Type B pancreatic cell (in vitro differentiated cells): ENCODE measurements at places on chromosomes 12 and 14. TPM values are rescaled to one million over a fixed set of nuclear protein-coding genes. Genes with fewer than 3 reads are reported as not detected.

DNA sequence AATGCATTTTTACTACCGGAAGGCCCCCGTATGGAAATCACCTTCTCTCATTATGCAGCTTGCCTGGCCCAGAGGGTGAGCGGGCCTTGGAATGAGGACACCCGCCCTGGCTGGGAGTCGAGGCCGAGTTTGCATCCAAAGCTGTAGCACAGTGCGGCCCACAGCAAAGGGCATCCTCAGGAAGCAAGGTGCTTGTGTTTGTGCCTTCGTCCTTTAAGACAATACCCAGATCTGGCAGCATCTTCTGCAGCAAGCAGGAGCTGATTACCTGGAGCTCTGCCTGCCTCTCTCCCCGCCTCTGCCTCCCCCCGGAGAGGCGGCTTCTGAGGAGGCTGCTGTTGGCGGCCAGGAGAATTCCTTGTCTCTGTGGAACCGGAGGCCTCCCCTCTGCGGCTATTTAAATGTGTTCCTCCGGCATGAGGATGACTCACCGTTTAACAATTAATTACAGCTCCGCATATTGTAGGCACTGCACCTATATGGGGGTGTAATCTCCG is 145.3 kb downstream of the CACNA1C start:
- H3K27ac ChIP-seq, result peak overlapping the region; percentile 26
- peaks cover 8% of the 10 kb centered on the region for H3K4me1 ChIP-seq
- no peaks in the 10 kb centered on the region for H3K36me3 ChIP-seq

- H3K4me3 ChIP-seq, result no peak overlapping the region
- DNase-seq, result no peak
- H3K36me3 ChIP-seq, result no peaks in the 10 kb centered on the region
These were observed 104.0 kb upstream of the CCND2 start for GRCh38 chr12:4169531-4169930.

DNA sequence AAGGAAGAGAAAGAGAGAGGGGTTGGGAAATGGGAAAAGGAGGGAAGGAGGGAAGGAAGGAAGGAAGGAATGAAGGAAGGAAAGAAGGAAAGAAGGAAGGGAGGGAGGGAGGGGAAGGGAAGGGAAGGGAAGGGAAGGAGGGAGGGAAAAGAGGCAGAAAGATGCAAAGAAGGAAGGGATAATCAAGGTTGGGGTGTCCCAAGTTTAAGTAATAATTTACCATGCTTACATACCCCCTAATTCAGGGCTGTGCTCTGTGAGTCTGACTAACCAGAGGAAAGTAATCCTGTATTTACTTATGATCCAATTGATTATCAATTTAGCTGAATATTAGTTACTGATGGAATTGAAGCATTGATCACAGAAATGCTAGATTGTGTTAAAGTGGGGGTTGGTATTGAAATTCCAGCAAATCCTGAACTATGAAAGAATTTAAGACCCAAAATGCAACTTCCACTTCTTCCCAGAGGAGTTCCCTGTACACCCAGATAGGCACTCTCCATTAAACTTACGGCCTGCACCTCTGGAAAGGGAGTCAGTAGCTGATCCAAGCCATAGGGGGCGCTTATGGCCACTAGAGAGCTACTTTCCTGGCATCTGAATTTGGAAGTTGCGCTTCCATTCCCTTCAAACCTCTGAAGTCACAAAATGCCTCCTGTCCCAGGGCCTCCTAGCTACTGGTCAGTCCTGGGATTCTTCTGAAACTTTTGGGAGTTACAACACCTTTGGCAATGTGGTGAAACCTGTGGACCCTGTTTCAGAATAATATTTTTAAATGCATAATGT is 162.7 kb upstream of the PWP1 start:
- H3K4me1 ChIP-seq, result peaks cover 5% of the 10 kb centered on the region
- no peak overlapping the region for H3K27ac ChIP-seq
- peak; percentile 31 for DNase-seq
- H3K27me3 ChIP-seq, result no peaks in the 10 kb centered on the region

- H3K27ac ChIP-seq, result no peak overlapping the region
- peaks cover 100% of the 10 kb centered on the region for H3K27me3 ChIP-seq
- H3K4me1 ChIP-seq, result peaks cover 4% of the 10 kb centered on the region
These were observed 37.9 kb upstream of the TBX5 start for GRCh38 chr12:114443607-114444421.

DNA sequence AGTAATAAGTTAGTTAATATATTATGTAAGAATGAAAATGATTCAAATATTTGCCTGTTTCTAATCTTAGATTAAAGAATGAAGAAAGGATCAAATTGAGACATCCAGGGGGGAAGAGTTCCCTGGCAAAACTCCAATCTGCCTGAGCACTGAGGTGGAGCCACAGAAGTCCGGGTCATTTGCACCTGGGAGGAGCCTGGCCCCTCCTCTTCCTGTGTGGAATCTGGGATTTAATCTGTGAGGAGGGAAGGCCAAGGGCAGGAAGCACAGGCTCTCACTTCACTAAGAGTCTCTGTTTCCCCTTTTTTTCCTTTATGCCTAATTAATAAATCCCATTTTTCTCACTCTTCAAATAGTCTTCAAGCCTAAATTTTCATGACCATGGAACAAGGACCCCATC is 599.5 kb downstream of the FLRT2 start:
- no peak overlapping the region for H3K4me3 ChIP-seq
- H3K36me3 ChIP-seq, result no peaks in the 10 kb centered on the region
- no peak for DNase-seq
- no peaks in the 10 kb centered on the region for H3K4me1 ChIP-seq
- H3K27me3 ChIP-seq, result no peaks in the 10 kb centered on the region
- H3K27ac ChIP-seq, result no peak overlapping the region

GRCh38 chr12:92973614-92974013 is 44.5 kb upstream of the EEA1 start:
- peak overlapping the region; percentile 56 for H3K27ac ChIP-seq
- H3K27me3 ChIP-seq, result no peaks in the 10 kb centered on the region
- H3K36me3 ChIP-seq, result no peaks in the 10 kb centered on the region
- no peak for DNase-seq

DNA sequence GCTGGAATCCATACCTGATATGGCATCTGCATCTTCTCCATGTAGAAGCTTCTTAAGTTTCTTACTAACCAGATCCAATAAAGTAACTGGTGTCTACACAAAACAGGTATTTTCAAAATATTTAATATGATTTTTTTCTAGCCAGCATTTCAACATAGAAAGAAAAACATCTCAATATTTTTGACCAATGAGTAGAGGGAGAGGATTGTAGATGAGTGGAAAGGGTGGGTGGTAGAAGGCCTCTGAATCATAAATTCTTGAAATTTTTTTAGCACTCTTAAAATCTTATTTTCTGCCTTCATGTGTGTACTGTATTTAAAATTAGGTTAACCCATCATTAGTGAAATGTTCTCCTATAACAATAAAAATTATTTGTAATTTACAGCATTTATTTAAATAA is 18.0 kb downstream of the DEPDC4 start:
- no peak overlapping the region for H3K27ac ChIP-seq
- H3K4me3 ChIP-seq, result no peak overlapping the region
- H3K36me3 ChIP-seq, result no peaks in the 10 kb centered on the region
- H3K27me3 ChIP-seq, result no peaks in the 10 kb centered on the region
- no peak for DNase-seq

- no peaks in the 10 kb centered on the region for H3K4me1 ChIP-seq
- H3K4me3 ChIP-seq, result no peak overlapping the region
- no peak for DNase-seq
- no peak overlapping the region for H3K27ac ChIP-seq
- H3K36me3 ChIP-seq, result no peaks in the 10 kb centered on the region
These were observed 10.0 kb upstream of the RAB21 start for GRCh38 chr12:71744522-71745300.

GRCh38 chr14:32941668-32942065 is 3.0 kb downstream of the NPAS3 start:
- H3K27me3 ChIP-seq, result peaks cover 63% of the 10 kb centered on the region
- H3K27ac ChIP-seq, result no peak overlapping the region
- peak overlapping the region; percentile 11 for H3K4me3 ChIP-seq

GRCh38 chr14:50784683-50785456 is 46.1 kb downstream of the NIN start:
- peaks cover 14% of the 10 kb centered on the region for H3K36me3 ChIP-seq
- H3K4me1 ChIP-seq, result peaks cover 20% of the 10 kb centered on the region
- no peaks in the 10 kb centered on the region for H3K27me3 ChIP-seq
- DNase-seq, result no peak
- H3K4me3 ChIP-seq, result no peak overlapping the region
- H3K27ac ChIP-seq, result no peak overlapping the region

- peaks cover 5% of the 10 kb centered on the region for H3K27me3 ChIP-seq
- DNase-seq, result no peak
- H3K4me1 ChIP-seq, result peaks cover 19% of the 10 kb centered on the region
- no peaks in the 10 kb centered on the region for H3K36me3 ChIP-seq
- no peak overlapping the region for H3K27ac ChIP-seq
These were observed 193.3 kb downstream of the DPF3 start for GRCh38 chr14:72700338-72701236.

DNA sequence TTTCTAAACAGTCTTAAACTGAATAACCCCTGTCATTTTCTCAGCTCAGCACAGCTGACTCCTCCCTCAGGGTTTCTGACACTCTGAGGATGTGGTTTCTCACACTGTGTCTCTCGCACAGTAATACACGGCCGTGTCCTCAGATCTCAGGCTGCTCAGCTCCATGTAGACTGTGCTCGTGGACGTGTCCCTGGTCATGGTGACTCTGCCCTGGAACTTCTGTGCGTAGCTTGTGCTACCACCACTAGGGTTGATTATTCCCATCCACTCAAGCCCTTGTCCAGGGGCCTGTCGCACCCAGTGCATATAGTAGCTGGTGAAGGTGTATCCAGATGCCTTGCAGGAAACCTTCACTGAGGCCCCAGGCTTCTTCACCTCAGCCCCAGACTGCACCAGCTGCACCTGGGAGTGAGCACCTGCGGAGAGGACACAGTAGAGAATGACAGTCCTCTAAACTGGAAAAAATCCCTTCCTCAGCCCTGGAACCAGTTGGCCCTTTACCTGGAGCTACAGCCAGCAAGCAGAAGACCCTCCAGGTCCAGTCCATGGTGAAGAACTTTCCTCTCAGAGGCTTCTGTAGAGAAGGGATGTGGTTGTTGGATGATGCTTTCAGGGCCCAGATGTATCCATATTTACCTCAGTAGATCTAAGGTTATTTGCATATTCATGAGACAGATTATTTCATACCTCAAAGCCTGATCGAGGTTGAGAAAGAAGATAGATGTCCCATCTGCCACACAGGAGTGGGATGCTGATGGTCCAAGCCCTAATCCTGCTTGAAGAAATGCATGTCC is 984.8 kb downstream of the TMEM121 start:
- H3K27me3 ChIP-seq, result no peaks in the 10 kb centered on the region
- H3K4me3 ChIP-seq, result no peak overlapping the region
- no peak overlapping the region for H3K27ac ChIP-seq
- H3K36me3 ChIP-seq, result no peaks in the 10 kb centered on the region

GRCh38 chr14:62015945-62016344 is 253.7 kb downstream of the SNAPC1 start:
- no peak for DNase-seq
- H3K4me3 ChIP-seq, result no peak overlapping the region
- no peak overlapping the region for H3K27ac ChIP-seq
- no peaks in the 10 kb centered on the region for H3K27me3 ChIP-seq
- H3K36me3 ChIP-seq, result no peaks in the 10 kb centered on the region

- no peak overlapping the region for H3K27ac ChIP-seq
- no peak for DNase-seq
- no peaks in the 10 kb centered on the region for H3K27me3 ChIP-seq
- no peaks in the 10 kb centered on the region for H3K36me3 ChIP-seq
- H3K4me3 ChIP-seq, result peak overlapping the region; percentile 57
These were observed 3.1 kb upstream of the STRN3 start for GRCh38 chr14:31029016-31029970.

GRCh38 chr12:87363497-87364084 is 665.6 kb downstream of the C12orf50 start:
- H3K4me3 ChIP-seq, result no peak overlapping the region
- H3K27ac ChIP-seq, result no peak overlapping the region
- H3K27me3 ChIP-seq, result no peaks in the 10 kb centered on the region
- H3K4me1 ChIP-seq, result no peaks in the 10 kb centered on the region
- DNase-seq, result no peak

- H3K27me3 ChIP-seq, result peaks cover 61% of the 10 kb centered on the region
- DNase-seq, result no peak
- H3K36me3 ChIP-seq, result no peaks in the 10 kb centered on the region
These were observed 858 bp downstream of the SLC35F4 start for GRCh38 chr14:57865066-57865402.

- H3K4me1 ChIP-seq, result peaks cover 14% of the 10 kb centered on the region
- DNase-seq, result no peak
- peak overlapping the region; percentile 99 for H3K4me3 ChIP-seq
- H3K27me3 ChIP-seq, result no peaks in the 10 kb centered on the region
- peaks cover 17% of the 10 kb centered on the region for H3K36me3 ChIP-seq
These were observed 818 bp upstream of the SUOX start for GRCh38 chr12:55996201-55996714.

GRCh38 chr12:75651342-75651695 is 139.9 kb upstream of the KRR1 start:
- H3K4me1 ChIP-seq, result peaks cover 24% of the 10 kb centered on the region
- no peaks in the 10 kb centered on the region for H3K27me3 ChIP-seq
- no peak overlapping the region for H3K4me3 ChIP-seq

DNA sequence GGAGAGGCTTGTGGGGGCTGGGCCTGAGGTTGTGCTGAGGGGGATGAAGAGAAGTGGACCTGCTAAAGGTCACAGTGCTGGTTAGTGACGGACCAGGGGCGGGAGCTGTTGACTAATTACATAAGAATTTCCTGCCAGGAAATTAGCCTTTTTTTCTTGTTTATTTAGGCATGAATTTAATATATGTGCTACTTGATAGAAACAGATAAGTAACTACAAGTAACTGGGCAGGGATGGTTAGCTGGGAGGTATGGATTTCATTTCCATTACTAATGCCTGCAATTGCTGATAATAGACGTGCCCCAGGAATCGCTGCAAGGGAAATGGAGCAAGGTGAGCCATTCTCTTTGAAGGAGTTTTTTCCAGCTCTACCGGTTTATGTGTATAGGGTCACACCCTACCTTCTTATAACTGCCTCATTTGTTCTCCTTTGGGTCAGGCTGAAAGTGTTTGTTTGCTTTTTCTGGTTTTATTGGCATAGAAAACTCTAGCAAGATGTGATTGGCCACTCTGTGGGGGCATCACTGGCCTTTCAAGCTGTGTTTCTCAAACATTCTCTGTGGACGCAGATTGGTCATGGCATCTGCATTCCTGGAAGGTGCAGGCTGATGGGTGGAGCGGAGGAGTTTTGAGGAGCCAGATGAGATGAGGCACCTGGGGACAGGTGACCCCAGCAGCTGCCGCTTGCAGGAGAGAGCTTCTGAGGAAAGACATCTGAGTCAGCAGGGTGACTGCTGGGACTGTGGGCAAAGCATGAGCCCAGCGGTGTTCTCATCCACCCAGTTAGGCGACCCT is 19.0 kb upstream of the GPRC5A start:
- H3K36me3 ChIP-seq, result peaks cover 36% of the 10 kb centered on the region
- DNase-seq, result no peak
- peaks cover 27% of the 10 kb centered on the region for H3K4me1 ChIP-seq

- peaks cover 4% of the 10 kb centered on the region for H3K4me1 ChIP-seq
- no peaks in the 10 kb centered on the region for H3K27me3 ChIP-seq
- peak overlapping the region; percentile 21 for H3K27ac ChIP-seq
- peaks cover 46% of the 10 kb centered on the region for H3K36me3 ChIP-seq
These were observed 61.0 kb downstream of the NT5DC3 start for GRCh38 chr12:103780093-103780440.

CAPZA3 gene
- not detected in 2 replicates for total RNA-seq

NPFF gene
- total RNA-seq, result not detected in 2 replicates

TC2N gene
- 19.4 and 42.2 TPM in 2 replicates for total RNA-seq

RNU4-1 gene
- total RNA-seq, result 4,376 and 7,253 TPM in 2 replicates

PDZRN4 gene
- 0.86 and 2.3 TPM in 2 replicates for total RNA-seq

HNRNPA1 gene
- total RNA-seq, result 1,366 and 2,469 TPM in 2 replicates

CD69 gene
- total RNA-seq, result 0.19 and 1.6 TPM in 2 replicates

RPGRIP1 gene
- 0.19 and 0.63 TPM in 2 replicates for total RNA-seq

KRT7 gene
- total RNA-seq, result 125 and 293 TPM in 2 replicates

VASH1 gene
- 4.3 and 28.8 TPM in 2 replicates for total RNA-seq

TAS2R9 gene
- total RNA-seq, result not detected in 2 replicates

KRT72 gene
- total RNA-seq, result 0.48 and 2.9 TPM in 2 replicates

ITGA5 gene
- total RNA-seq, result 2.5 and 25.9 TPM in 2 replicates

CLEC1B gene
- 0.62 TPM in 1 of 2 replicates, not detected in the other for total RNA-seq
